Activated T-cell treated with anti-CD3 and anti-CD28 coated beads, Interleukin-2, amount 50 U/mL, for 1 hour (primary cell): ENCODE measurements at places on chromosomes 4 and X.

DNA sequence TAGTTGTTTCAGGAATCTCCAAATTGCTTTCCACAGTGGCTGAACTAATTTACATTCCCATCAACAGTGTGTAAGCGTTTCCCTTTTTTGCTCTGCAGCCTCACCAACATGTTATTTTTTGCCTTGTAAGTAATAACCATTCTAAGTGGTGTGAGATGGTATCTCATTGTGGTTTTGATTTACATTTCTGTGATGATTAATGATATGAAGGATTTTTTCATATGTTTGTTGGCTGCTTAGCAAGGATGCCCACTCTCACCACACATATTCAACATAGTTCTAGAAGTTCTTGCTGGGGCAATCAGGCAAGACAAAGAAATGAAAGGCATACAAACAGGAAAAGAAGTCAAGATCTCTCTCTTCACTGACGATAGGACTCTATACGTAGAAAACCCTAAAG lies 472.4 kb downstream of the ZNF674 start:
- DNase-seq = no peak

DNA sequence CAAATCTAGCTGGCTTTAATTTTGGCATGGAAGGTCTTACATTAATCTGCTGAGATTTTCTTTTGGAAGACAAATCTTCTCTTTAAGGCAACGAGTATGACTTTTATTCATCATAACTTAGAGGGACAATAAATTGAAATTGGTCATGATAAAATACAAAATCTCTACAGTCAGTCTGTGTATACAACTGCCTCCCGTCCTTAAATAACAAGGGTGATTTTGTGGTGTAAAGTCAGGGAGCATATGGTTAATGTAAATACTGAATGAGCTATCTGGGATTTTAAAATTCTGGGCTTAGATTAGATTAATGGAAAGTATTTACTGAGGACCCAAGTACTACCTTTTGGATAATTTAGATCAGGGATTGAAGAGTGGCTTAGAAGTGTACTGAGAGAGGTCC lies 328.4 kb upstream of the HAND2 start:
- no peak for DNase-seq

DNA sequence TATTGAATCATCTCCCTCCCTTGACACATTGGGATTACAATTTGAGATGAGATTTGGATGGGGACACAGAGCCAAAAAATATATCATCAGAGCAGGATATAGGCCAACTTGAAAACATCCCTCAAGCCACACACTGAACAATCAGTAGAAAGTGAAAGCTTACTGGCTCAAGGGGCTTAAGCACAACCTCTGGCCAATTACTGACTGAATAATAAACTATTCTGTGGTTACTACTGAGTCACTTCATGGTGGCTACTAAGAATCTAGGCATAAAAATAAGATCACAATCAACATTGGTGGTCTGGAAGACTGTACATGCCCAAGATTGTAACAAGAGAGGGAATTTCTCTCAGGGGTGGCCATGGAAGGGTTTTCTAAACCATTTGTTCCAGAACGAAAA lies 27.4 kb upstream of the GPR174 start:
- DNase-seq = no peak

DNA sequence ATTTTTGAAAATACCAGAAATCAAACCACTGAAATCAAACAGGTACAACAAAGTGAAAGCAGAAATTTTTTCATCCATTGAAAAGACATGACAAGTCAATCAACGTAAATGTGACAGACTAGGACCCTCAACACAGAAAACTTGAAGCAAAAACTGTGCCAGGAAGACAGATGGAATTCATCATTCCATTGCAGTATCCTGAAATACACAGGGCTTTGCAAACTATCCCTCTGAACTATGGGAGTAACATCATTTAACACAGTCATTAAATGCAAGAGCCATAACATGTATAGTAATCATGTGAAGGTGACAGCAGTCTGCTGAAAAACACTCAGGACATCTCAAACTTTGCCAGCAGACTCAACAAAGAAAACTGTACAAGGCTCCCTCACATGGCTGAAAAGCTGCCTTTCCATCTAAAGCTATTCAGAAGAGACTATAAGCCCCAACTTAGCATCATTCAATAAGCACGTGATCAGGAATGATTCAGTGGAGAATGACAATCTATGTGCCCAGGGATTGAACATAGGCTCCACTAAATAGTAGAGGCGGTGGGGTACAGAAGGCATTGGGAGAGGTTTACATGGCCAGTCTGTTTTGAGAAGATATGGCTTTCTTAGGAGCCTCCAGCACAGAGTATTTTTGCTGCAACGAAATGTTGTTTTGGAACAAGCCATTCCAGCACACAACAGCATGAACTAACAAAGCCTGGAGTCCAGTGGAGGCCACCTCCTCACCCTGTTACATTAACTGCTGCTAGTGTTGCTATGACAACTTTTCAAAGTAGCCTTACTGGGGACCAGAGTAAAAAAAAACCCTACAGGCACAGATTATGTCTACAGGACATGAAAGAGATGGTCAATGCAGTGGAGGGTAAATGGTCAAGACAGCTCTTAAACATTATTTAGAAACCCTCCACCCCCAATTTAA lies 274.5 kb upstream of the NOCT start:
- DNase-seq = no peak

GRCh38 chr4:156230176-156230575 lies 276.5 kb upstream of the CTSO start:
- DNase-seq = no peak

- DNase-seq = no peak
Measured at GRCh38 chr4:110309675-110310074, 111.3 kb upstream of the ELOVL6 start.

DNA sequence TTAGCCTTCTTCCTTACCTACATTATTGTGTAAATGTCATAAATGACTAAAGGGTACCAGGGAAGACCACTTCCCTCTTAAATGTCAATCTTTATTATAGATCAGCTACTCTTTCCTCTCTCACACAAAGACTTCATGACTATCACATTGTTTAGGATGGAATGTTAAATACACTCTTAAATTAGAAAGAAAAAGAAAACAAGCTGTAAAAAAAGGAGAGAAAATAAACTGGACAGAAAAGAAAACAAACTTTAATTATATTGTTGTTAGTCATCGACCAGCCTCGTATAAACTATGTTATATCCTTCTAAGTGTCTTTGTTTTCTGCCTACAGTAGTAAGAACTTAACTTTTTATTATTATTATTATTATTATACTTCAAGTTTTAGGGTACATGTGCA lies 666.4 kb upstream of the NR3C2 start:
- DNase-seq = no peak

- no peak for DNase-seq
Measured at GRCh38 chrX:6708041-6708440, 173.1 kb upstream of the VCX3A start.

DNA sequence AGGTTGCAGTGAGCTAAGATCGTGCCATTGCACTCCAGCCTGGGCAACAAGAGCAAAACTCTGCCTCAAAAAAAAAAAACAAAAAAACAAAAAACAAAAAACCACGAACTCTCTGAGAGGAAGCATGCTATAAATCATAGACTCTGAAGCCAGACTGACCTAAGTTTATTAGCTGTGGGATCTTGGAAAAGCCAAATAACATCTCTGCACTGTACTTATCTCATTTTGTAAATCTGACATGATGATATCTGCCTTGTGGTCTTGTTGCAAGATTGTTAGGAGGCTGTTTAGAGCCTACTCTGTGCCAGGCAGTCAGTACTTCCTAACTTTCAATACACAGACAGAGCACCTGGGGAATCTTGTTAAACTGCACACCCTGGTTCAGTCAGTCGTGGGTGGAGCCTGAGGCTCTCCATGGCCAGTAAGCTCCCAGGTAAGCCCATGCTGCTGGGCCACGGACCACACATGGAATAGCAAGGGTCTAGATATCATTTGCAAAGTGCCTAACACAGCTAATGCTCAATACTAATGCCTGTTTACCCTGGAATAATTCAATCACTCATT lies 107.6 kb upstream of the SMIM10 start:
- no peak for DNase-seq

- peak; percentile 67 for DNase-seq
Measured at GRCh38 chr4:80072228-80072743, 743 bp downstream of the ANTXR2 start.

- DNase-seq = no peak
Measured at GRCh38 chrX:132837967-132838366, 120.5 kb downstream of the HS6ST2 start.

- DNase-seq = no peak
Measured at GRCh38 chr4:67549123-67549522, 3.8 kb upstream of the CENPC start.

GRCh38 chr4:33104273-33104672 lies 2384.1 kb downstream of the PCDH7 start:
- DNase-seq = no peak

- DNase-seq = peak; percentile 47
Measured at GRCh38 chrX:103215425-103215991, 600 bp downstream of the BEX4 start.

DNA sequence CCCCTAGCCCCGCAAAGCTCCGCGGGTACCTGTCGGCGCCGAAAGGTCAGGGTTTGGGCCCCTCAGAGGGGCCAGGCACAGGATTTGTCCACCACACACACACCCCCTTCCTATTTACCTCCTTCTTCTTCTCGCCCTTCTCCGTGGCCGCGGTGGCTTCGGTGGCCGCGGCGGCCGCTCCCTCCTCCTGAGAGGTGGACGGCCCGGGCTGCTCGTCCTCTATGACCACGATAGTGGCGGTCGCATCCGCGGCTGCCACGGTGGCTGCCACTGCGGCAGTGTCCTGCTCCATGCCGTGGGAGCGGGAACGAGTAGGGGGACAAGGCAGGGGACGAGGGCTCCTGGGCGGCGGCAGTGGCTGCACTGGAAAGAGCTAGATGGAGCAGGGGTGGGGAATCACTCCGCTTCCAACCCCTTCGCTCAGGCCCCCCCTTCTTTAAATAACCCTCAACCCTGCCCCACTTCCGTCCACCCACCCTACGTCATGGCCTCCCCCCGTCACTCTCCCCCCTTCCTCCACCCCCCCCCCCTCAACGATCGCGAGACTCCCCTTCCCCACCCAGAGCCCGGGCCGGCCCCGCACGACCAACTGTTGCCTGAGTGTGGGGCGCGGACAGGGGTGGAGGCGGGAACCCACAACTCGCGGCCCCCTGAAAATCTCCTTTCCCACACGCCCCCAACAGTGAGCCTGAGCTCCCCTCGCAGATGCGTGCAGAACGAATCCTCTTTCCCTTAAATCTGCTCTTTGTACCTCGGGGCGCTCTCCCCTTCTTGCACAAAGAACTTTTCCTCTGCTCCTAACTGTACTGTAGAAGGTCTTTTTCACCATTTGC lies at the start of gene SMARCA1:
SMARCA1 (minus strand) TSS at position 412 of the 833 bp plus-strand sequence; CDS start at position 292, 120 bp downstream.
- peak; percentile 23 for DNase-seq
